ENCODE measurements at places on chromosomes 12 and 14. TPM values are rescaled to one million over a fixed set of nuclear protein-coding genes. Genes with fewer than 3 reads are reported as not detected.

Gene SPIC
- polyA plus RNA-seq = not detected

Gene TAS2R19
- polyA plus RNA-seq = 0.72 TPM

Gene C12orf75
- polyA plus RNA-seq = 661 TPM

Gene SYT1
- 0.05 TPM for polyA plus RNA-seq

Gene LTBP2
- polyA plus RNA-seq = 247 TPM

Gene C14orf180
- 0.50 TPM for polyA plus RNA-seq

Data from aorta (tissue), 5 donors.